Stimulated activated CD8-positive, alpha-beta memory T cell treated with anti-CD3 and anti-CD28 coated beads, Interleukin-15, amount 100 ng/mL, for 48 hours (primary cell): ENCODE measurements at places on chromosomes 5 and 9.
A peak's percentile ranks its signal among the peaks of the same experiment; 100 is the strongest.

- no peak for DNase-seq
Measured at GRCh38 chr5:63439537-63439936, 522.7 kb downstream of the HTR1A start.

DNA sequence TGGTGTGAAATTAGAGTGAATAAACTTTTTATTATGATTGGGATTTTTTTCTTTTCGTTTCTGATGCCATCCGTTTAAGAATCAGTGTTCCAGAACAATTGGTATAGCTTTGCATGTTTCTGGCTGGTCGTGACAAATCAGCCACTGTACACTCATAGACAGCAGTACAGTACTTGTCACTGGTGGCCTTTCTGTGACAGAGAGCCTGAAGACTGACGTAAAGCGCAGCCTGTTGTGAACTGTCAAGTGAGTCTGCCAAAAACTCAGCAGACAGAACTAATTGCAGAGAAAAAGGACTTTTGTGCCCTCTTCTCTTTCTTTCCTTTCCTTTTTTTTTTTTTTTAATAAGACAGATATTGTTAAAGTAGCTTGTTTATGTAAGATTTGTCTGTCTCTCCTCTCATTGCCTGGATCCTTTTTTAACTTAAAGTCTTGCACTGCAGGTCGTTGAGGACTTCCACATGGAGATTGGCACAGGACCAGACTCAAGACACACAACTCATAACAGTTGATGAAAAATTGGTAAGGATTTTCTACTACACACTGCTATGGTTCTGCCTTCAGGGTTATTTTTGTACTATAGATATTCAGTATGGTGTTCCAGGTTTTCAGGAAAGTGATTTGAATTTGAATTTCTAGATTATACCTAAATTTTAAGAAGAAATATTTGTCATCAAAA is 42.7 kb downstream of the NDUFS4 start:
- no peak for DNase-seq

DNA sequence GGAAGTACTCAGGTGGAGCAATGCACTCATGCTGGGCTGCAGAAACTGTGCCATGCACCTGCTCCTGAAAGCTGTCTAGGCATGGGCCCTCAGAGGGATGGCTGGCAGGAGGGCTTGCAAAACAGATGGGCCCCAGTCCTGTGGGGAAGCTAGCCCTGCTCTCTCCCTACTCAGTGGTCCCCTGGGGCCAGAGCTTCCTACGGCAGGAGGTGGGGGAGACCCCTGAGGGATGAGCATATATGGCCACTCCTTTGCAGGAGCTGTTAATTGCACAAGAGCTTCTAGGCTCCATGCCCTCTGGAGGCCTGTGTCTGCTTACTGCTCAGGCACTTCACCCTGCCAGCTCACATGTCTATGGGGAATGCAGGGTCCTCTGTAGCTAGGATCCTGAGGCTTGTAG is 545.3 kb upstream of the PTPRD start:
- DNase-seq, result no peak

DNA sequence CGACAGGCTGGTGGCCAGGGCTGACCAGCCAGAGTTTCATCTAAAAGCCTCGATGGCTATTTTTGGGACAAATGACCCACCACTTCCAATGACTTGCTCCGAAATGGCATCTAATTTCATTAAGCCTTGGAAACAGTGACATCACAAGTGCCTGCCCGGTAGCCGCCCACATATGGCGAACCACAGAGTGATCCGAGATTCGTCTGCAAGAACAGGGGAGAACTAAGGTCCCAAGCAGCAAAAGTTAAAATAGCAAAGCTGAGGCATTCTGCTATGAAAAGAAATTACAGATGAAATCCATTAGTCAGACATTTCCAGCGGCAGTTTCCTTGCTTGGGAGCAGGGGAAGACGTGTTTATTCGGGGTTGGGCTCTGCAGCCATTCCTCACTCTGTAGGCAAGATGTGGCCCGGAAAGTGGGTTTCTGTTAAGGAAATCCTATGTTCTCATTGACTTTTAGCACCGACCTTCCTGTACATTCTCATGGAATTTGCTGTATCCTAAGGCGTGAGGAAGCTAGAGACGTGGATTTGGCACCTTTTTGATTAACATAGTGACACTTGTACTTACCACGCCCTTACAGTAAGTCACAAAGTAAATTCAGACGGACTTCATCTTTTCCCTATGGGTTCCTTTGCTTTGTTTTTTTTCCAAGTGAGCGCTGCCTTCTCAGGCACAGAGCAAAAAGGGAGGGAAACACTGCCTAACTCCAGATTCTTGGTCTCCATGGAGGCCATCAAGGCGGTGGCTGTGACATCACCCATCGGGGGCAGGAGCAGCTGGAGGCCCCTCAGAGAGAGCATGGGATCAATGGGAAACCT is 45.1 kb downstream of the ERGIC1 start:
- no peak for DNase-seq

GRCh38 chr5:73523861-73524260 is 25.6 kb downstream of the BTF3 start:
- no peak for DNase-seq

GRCh38 chr5:67315082-67315989 is 118.7 kb upstream of the CD180 start:
- DNase-seq, result no peak

DNA sequence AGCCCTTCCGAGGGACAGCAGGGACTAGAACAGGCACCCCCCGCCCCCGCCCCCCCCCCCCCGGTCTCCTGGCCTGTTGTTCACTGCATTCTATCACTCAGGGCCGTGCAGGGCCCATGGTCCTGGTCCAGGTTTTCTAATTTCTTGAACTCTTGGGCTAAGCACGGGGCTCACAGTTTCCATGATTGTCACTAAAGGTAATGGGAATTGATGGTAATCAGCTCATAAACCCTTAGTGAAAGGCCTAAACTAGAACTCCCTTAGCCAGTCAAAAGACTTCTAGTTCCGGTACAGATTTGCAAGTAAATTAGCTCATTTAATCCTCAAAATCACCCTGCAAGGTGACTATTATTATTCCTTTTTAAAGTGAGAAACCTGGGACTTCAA is 14.7 kb upstream of the PWWP2A start:
- no peak for DNase-seq

DNA sequence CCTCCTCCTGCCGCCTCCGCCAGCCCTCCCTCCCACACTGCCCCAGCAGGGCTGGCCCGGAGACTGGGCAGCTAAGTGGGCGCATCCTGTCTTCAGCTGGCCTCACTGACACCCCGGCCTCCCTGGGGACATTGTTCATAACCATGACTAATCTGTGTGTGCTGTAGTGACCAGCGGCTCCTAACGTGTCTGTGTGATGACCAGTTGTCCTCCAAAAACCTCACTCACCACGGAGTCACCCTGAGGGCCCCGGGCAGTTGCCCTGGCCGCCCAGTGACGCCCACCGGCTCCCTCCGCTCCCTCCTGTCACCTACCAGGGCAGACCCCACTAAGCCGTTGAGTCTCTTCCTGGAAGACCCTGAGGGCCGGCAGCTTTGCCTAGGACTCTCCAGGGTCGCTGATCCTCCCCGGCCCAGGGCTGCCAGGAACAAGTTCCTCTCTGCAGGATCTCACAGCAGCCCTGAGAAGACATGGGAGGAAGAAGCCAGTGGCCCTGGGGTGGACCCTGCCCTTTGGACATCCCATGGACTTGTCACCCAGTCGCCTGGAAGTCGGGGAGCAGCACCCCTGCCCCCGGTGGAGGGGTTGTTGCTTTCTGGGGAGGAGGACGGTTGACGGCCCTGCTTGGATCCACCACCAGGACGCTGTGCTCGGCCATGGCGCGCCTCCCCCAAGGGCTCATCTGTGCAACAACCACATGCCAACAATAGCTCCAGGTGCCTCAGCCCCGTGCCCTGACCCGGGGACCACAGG is 110.2 kb upstream of the LMX1B start:
- DNase-seq, result no peak

- no peak for DNase-seq
Measured at GRCh38 chr9:130049431-130050210, 4.1 kb upstream of the GPR107 start.

- DNase-seq, result no peak
Measured at GRCh38 chr9:70392850-70393249, 21.6 kb downstream of the KLF9 start.

DNA sequence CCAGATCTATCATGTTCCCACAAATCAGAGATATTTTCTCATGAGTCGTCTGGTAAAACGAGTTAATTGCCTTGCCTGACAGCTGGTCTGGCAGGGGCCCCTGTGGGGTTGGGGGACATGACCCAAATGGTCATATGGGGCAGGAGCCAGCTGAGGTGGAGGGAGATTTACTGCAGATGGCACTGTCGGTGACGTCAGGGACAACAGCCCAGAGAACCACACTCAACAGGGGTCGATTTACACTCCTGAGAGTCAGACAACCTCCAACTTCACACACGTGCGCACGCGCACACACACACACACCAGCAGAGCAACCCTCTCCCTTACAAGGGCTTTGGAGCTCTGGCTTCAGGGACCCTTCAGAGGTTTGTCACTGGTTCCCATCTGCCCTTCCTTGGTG is 23.4 kb upstream of the GABRP start:
- no peak for DNase-seq

GRCh38 chr9:28720746-28721145 is 1147.5 kb upstream of the C9orf72 start:
- no peak for DNase-seq

GRCh38 chr5:149434162-149435014 is 55.3 kb upstream of the IL17B start:
- DNase-seq, result peak; percentile 12

GRCh38 chr9:69888856-69889585 is 68.4 kb downstream of the CFAP95 start:
- no peak for DNase-seq

GRCh38 chr5:137622850-137623249 is 113.0 kb downstream of the KLHL3 start:
- no peak for DNase-seq

- no peak for DNase-seq
Measured at GRCh38 chr5:65811004-65811403, 89.0 kb downstream of the NLN start.

DNA sequence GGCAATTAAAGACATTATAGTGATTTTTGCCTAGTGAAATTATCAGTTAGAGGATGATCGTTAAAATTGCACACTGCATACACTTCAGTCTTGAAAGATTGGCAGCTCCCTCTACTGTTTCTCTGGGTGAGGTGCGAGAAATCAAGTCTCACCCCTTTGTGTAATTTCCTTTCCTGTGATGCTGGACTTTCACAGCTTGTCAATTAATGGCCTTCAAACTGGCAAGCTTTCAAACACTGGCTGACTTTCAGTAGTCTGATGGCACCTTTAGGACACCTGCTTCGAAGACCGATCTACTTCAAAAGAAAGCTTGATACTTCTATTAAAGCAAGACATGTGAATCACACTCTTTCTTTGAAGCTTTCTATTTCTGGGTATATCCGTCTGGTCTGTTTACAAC is 706.7 kb upstream of the PTPRD start:
- no peak for DNase-seq

- no peak for DNase-seq
Measured at GRCh38 chr9:119273325-119273904, 95.8 kb downstream of the BRINP1 start.

GRCh38 chr5:36383942-36384341 is 82.2 kb upstream of the RANBP3L start:
- DNase-seq, result no peak

GRCh38 chr9:98502976-98503325 is 205.8 kb downstream of the GABBR2 start:
- no peak for DNase-seq
